ENCODE measurements at places on chromosomes 3 and 15.

DNA sequence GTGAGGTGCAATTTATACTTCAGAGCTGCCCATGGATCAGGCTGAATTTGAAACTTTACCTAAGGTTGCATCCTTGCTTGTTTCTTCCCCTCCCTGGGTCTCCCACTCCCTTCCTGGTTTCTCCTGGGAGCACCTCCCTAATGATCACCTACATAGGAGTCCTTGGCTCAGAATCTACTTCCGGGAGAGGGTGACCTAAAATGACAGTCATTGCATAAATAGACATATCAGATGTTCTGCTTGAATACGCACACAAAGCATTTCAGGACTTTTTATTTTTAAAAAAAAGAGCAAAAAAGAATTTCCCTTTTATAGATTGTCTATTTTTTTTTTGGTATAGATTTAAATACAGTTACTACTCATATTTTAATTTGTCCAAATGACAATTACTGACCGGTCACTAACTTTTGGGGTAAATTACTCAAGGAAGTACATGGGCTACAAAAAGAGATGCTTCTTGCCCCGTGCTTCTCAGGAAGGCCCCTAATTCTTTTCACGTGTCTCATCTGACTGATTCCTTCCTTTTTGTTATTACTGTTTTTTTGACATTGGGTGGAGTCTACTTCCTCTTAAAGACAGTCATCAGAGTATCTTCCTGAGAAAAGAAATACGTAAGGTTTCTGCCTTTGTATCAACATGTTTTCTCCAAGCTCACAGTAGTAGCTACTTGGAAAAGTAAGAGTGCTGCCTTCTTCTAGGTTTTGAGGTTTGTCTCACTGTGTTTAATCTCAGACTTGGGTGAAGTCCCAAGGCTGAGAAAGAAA lies 4.9 kb upstream of the MYZAP start:
- DNase-seq: no peak

DNA sequence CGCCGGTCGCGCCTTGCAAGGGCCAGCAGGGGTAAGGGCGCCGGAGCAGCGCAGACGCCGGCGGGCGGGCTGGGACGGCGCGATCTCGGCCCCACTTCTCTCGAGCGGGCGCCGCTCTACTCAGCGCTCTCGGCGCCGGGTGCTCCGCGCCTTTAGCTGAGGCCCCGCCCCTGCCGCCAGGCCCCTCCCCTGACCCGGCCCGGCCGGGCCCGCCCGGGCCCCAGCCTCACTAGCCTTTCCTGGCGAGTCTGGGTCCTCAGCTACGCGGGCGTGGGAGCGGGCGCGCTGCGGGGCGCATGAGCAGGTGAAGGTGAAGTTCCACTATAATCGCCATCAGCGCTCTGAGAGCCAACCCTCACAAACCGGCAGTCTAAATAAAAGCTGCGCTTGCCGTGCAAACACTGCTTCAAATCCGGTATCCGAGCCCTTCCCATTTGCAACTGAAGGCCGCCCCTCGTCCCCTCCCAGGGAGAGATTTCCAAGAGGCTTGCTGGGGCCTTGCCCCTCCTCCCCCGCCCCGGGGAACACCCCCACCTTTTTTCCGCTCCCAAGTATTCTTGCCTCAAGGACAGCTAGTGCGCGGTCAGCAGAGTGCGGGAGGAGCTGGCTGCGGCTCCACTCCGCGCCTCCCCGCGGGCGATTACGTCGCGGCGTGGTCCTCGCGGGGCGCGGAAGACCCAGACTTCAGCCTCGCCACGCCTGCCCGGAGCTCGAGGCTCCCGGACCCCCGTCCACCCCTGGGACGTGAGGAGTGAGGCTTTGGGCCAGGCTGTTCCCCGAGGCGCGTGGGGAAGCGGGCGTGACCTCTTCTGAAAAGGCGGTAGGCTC lies at the start of gene RPP25:
TSS of gene RPP25 (minus strand) at position 125 of the 828 bp plus-strand sequence. CDS start 189 bp downstream, outside the sequence.
- DNase-seq: no peak

DNA sequence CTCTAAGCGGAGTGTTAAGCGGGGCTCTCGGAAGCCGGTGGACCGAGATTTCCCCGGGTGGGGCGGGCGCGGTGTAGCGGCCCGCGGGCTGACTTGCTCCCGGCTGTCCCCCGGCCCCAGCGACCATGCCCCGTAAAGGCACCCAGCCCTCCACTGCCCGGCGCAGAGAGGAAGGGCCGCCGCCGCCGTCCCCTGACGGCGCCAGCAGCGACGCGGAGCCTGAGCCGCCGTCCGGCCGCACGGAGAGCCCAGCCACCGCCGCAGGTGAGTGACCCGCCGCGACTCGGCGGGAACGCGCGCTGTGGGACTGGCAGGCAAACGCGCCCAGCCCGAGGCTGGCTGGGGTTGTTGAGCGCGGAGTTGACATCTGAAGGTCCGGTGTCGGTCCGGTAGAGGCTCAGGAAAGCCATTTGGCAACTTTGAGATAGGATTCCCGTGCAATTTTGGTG lies 1.3 kb downstream of the SMC4 start:
- no peak for DNase-seq

DNA sequence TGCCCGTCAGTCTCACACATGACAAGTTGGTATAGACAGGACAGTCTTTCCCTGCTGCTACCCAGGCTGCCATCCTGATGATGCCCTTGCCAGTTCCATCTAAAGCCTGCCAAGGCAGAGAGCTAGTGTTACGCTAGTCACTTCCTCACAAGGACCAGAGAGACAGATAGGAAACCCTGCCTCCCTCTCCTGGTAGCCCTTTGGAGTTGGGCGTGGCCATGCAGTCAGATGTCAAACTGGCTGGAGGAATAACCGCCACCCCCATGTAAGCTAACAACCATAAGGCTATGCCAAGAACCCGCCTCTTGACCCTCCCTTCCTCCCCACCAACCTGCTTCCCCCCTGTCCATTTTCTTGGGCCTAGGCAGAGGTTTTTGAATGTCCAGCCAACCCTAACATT lies 2.8 kb downstream of the TMEM115 start:
- no peak for DNase-seq

- no peak for DNase-seq
Observed at GRCh38 chr3:155780291-155780690, 25.8 kb downstream of the C3orf33 start.

- DNase-seq: no peak
Observed at GRCh38 chr3:102182162-102182561, 252.7 kb upstream of the ZPLD1 start.

GRCh38 chr3:182979103-182979673 lies 1.1 kb downstream of the DCUN1D1 start:
- no peak for DNase-seq

- no peak for DNase-seq
Observed at GRCh38 chr15:39326306-39326975, 254.4 kb upstream of the THBS1 start.

- DNase-seq: no peak
Observed at GRCh38 chr3:58317811-58318210, 11.5 kb downstream of the HTD2 start.

DNA sequence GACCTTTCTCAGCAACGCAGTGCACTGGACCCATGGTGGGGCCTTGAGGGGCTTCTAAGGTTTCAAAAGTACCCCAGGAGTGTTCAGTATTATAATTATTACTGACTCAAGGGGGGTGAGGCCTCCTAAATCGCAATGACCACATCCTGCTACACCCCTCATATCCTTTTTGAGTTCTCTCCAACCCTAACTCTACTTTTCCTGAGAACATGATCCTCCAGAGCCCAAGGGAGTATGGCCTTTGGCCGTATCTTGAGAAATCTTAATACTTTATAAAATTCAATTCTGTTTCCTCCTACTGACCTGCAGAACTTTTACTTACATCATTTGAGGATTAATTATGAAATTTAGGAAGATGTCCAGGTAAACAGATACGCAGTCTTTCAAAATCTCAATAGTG lies 30.4 kb upstream of the RARRES1 start:
- DNase-seq: no peak

DNA sequence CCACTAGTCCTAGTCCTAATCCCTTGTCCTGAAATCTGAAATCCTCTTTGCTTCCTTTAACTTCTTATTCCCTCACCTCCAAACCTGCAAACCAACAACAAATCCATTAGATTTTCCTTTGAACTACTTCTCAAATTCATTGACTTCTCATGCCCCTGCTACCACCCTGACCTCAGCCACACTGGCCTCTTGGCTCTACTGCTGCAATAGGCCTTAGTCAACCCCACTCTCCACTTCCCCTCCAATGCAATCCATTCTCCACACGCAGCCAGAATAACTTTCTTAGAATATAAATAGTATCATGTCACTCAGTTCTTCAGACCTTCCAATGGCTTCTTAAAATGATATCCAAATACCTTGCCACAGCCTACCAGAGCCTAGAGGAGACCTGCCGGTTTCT lies 131.1 kb upstream of the GADL1 start:
- DNase-seq: no peak

GRCh38 chr3:171789759-171790505 lies 20.4 kb downstream of the PLD1 start:
- no peak for DNase-seq

- DNase-seq: no peak
Observed at GRCh38 chr15:22981051-22981840, 1.1 kb upstream of the CYFIP1 start.

DNA sequence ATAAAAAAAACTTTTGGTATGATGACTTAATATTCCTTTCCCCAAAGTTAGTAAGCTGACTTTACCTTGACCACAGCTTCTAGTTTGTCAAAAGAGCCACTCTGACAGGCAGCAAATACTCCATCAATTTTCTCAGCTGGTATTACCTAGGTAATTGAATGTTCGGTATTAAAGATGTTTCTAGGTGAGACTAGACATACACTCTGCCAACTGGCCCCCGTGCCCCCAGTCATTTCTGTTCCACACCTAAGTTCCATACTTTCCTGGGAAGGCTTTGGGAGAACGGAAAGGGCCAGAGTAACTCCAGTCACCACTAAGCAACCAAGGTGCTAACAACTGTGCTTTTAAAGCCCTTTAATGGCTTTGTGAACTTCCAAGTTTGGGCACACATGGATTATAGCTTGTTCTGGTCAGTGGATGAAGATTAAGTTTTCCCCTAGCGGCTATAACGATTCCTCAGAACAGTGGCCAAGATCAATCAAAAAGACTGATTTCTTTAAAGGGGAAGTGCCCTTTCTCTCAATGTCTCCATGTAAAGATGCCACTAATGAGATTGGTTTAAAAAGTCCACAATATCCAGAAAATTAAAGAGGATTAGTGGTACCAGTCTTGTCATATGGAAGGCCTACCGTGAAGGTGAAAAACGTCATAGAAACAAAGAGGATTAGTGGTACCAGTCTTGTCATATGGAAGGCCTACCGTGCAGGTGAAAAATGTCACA lies 7.0 kb downstream of the EIF4A2 start:
- DNase-seq: no peak

- DNase-seq: no peak
Observed at GRCh38 chr15:45249125-45249780, 2.8 kb upstream of the SLC28A2 start.

DNA sequence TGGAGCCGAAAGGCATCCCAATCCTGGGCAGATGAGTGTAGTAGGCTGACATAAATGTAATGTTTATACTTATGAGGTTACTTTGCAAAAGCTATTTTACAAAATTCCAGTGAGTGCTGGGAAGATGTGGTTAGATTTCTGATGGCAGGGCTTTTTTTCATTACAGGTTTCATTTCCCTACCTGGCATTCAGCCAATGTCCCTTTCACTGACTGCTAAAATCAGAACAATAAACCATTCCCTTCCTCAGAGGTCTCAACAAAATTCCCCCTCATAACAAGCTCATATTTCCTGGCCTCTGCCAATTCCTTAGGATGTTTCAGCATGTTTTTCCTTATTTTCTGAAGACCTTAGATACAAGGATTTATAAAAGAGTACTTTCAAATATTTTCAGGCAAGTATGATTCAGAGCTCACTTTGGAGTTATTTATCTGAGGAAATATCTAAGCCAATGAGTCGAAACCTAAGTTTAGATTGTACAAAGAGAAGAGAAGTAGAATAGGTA lies 40.9 kb upstream of the CCDC80 start:
- no peak for DNase-seq

DNA sequence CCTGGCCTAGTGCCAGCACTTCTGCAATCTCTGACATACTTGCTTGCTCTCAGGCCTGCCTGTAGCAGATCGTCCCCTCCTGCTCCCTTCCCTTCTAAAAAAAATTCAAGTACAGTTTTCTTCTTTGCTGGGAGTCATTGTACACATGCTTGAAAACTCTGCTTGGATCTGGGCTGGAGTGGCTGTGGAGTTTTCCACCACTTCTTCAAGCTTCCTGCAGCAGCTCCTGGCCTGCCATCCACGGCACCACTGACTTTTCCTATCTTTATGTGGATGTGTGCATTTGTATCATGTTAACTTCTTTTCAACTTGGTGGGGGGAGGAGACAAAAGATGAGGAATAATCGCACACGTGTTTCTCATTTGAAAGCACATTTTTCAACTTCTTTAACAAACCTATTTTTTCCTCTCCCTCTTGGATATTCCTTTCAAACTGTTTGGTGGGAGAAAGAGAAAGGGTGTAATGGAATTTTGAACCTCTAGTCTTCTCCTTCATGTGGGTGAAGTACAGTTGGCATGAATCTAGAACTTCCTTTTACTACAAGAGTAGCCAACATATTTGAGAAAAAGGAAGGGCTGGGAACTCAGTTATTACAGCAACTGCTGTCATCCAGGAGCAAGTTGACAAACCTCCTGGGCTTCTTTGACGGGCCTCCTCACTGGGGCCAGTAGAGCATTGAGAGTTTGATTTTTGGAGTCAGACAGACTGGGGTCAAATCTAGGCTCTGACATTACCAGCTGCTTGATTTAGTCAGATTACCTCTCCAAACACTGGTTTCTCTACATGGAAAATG lies 61.2 kb upstream of the LRTM1 start:
- no peak for DNase-seq

- no peak for DNase-seq
Observed at GRCh38 chr3:179330438-179330837, 7.6 kb downstream of the ZNF639 start.

GRCh38 chr15:40857601-40858341 lies 13.9 kb downstream of the SPINT1 start:
- no peak for DNase-seq

DNA sequence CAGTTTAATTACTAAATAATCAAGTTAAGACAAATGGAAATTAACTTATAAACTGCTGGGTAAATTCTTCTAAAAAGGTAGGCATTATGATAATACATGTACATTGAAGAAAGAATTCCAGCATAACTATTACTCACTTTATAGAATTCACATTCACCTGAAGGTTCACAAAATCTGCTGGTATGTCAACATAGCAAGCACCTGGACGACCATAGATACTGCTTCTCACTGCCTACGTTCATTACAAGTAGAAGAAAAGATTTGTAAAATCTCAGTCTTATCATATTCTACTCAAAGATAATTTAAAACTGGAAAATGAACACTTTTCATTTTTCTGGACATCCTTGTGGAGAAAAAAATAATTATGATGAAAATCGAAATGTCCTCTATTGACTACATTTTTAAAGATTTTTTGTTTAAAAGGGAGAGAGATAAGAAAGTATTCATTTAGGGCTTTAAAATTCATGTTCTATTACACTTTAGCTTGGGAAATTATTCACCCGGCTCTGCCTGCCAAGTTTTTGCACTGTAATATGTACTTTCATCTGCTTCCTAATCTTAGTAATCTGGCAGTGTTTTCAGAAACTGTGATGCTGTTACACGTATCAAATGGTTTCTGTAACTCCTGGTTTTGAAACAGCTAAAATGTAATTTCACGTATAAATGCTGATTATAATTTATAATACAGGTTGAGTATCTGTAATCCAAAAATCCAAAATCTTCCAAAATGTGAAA lies 16.1 kb downstream of the HACL1 start:
- DNase-seq: no peak

GRCh38 chr3:45442679-45443253 lies 54.4 kb downstream of the LARS2 start:
- DNase-seq: no peak

- DNase-seq: no peak
Observed at GRCh38 chr3:25297667-25298585, 130.1 kb upstream of the RARB start.

- DNase-seq: no peak
Observed at GRCh38 chr15:83659417-83659812, 5.5 kb downstream of the ADAMTSL3 start.

GRCh38 chr3:183439515-183439914 lies 11.1 kb upstream of the MCF2L2 start:
- no peak for DNase-seq

Data from amniotic stem cell (primary cell).